ENCODE measurements at places on chromosomes 3 and 15.
A peak's percentile ranks its signal among the peaks of the same experiment; 100 is the strongest.

- DNase-seq = no peak
Observed at GRCh38 chr15:99995543-99995942, 262.3 kb upstream of the LYSMD4 start.

- DNase-seq = no peak
Observed at GRCh38 chr15:91912336-91912735, 58.8 kb downstream of the SLCO3A1 start.

DNA sequence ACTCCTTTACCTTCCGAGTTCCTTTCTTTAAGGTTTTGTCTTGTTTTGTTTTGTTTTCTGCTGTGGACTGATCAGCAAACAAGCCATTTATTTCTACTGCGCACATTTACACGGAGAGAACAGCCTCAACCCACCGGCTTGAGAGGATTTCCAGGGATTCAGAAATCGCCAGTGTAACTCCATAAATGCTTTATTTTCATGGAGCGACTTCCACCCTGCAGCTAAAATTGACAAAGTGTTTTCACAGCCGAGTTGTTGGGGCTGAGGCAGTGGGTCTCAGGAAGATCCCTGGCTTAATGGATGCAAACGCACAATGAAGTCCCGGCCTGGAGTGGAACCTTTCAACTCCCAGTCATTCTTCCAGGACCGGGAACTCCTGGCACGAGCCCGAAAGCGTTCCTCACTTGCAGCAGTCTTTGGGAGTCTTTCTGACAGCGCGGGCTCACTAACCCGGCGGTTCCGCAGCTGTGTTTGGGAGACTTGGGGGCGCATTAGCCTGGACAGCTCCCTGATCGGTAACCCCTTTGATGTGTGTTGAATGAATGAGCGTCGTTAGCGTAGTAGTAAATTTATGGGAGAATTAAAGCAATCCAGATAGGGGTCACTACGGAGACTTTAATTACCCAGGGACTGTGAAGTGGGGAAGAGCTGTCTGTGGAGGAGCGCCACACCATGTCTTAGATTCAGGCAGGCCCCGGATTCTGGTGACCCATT is 785 bp upstream of the MYRIP start:
- DNase-seq = no peak

GRCh38 chr15:29139540-29140459 is 129.8 kb downstream of the NSMCE3 start:
- peak; percentile 45 for DNase-seq

GRCh38 chr3:11482021-11482420 is 161.7 kb downstream of the VGLL4 start:
- DNase-seq = no peak

Measured in activated CD4-positive, alpha-beta T cell treated with anti-CD3 and anti-CD28 coated beads for 24 hours (primary cell).